HT1080 (cell line): ENCODE measurements at places on chromosomes 16 and 17.

- no peak for DNase-seq
Observed at GRCh38 chr17:35337364-35337763, 36.1 kb downstream of the SLFN11 start.

- DNase-seq, result no peak
Observed at GRCh38 chr17:7147772-7148171, 31.4 kb downstream of the ASGR1 start.

- no peak for DNase-seq
Observed at GRCh38 chr16:2855536-2855935, 2.4 kb downstream of the PRSS22 start.

GRCh38 chr16:87276091-87276701 is 41.0 kb downstream of the C16orf95 start:
- no peak for DNase-seq

GRCh38 chr16:66706506-66706880 is 9.9 kb upstream of the CMTM4 start:
- DNase-seq, result no peak

DNA sequence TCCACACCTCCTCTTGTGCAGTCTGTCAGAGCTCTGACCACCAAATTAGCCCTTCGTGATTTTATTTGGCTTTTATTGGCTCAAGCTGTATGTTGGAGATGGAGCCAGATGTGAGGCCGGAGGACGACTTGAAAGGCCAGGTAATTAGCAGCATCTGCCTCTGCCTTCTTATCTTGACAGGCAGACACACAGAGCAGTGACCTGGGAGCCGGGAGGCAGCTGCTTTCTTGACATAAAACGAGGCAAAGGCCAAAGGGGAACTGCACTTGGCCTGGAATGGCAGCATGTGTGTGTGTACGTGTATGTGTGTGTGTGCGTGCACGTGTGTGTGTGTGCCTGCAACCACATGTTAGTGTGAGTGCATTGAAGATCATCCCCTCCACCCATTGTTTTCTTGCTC is 56.9 kb upstream of the BRD7 start:
- no peak for DNase-seq

DNA sequence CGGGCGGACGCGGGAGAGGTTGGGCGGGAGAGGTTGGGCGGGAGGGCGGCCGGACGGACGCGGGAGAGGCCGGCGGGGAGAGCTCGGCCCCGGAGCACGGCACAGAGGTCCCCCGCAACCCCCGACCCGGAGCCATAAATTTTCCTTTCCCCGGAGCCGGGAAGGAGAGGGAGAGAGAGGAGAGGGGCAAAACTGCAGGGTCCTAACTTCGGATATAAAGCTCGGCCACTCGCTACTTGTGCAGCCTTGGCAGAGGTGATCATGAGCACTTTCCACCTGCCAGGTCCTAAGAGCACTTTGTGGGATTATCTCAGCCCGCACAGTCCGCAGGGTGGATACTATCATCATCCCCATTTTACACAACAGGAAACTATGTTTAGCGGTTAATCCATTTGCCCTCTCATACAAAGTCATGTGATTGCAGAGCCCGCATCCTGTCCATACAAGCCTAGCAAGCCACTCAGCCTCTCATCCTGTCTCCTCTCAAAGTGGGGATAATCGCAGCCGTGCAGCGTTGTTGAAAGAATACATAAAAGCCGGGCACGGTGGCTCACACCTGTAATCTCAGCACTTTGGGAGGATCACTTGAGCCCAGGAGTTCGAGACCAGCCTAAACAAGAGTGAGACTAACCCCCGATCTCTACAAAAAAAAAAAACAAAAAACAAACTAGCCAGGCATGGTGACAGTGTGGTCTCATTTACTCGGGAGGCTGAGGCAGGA is 780 bp upstream of the DCAKD start:
- peak; percentile 43 for DNase-seq

DNA sequence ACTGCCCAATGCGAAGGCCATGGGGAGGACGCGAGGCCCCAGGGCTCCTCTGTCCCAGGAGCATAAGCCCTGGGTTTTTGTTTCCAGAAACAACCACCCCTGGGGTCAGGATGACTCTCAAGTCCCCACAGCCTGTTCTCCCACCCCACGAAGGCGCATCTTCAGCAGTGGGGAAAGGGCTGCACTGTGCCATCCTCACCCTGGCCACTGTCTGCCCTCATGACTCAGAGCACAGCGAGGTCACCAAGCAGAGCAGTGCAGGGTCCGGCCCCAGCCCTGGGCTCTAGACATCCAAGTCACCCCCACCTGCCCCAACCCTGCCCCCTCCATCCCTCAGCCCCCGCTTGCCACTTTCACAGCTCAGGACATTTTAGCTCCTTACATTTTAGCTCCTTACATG is 22.7 kb upstream of the KSR1 start:
- no peak for DNase-seq

- DNase-seq, result no peak
Observed at GRCh38 chr16:69798466-69798865, 36.3 kb downstream of the WWP2 start.

DNA sequence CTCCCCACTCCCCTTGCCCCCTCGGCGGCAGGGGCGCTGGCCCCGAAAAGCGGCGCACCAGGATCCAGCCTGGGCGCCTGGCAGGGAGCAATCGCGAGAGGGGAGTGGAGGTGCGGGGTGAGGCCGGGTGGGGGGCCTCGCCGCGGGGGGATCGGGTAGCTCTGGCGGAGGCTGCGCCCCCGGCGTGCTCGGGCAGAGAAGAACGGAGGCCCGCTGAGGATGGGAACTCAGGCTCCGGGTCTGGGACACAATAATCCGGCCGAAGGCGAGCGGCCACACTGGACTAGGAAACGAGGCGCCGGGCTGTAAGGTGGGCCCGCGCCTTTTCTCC is 721 bp upstream of the PCGF2 start:
- DNase-seq, result no peak

- no peak for DNase-seq
Observed at GRCh38 chr17:40606548-40607353, 40.9 kb downstream of the SMARCE1 start.

DNA sequence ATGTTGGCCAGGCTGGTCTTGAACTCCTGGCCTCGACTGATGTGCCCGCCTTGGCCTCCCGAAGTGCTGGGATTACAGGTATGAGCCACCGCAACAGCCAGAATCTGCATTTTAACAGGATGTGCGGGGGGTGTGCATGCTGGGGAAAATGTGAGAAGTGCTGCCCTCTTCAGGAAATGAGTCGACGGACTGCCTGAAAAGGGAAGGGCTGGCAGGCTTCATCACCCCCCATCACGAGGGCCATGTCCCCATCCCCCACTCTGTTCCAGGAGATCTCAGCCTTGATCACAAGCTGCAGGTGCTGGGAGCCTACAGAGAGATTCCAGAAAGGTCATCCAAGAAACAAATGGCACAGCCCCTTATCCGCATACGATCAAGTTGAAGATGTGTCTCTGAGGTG is 195.3 kb upstream of the RPL38 start:
- peak; percentile 33 for DNase-seq

DNA sequence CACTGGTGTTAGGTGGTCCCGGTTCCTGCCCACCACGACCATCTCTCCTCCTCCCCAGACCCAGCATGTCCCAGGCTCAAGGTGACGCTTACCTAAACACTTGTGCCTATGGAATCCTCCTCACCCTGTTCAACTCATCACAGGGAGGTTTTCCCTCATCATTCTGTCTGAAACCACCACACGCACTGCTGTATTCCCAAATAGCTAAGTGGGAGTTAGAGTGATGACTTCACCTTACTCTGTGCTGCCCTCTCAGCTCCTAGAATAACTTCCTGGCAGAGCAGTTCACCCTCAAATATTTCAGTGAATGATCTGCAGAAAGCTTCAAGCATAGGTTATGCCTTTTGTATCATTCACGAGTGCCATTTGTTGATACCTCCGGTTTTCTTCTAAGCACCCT is 216.5 kb downstream of the CPPED1 start:
- DNase-seq, result no peak

- DNase-seq, result no peak
Observed at GRCh38 chr17:41974031-41974430, 7.4 kb downstream of the CNP start.

GRCh38 chr16:78796221-78796866 is 696.9 kb downstream of the WWOX start:
- peak; percentile 62 for DNase-seq

GRCh38 chr16:59179446-59180082 is 445.4 kb upstream of the GOT2 start:
- no peak for DNase-seq

DNA sequence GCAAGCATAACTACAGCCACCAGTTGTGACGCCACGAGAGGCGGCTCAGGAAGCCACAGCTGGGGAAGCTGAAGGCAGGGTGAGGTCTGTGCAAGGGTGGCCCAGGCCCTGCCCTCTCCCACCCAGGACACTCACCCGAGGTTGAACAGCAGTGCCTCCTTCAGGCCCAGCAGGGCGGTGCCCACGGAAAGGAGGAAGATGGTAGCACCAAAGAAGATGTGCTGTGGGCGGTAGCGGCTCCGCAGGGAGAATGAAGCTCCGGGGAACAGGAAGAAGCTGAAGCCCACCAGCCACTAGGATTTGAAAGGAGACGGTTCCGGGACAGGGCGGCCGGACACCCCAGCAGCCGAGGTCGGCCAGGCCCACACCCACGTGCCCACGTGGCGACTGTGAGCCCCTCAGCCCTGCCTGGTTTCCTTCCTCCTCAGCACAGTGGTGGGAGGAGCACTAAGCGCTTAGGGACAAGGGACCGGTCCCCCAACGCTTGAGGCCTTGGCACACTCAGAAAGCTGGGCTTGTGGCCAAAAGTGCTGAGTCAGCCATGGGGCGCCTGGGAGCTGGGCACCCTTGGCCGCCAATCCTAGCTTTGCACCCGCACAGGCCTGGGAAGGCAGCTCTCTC is 11.0 kb downstream of the CYB561 start:
- peak; percentile 40 for DNase-seq

- DNase-seq, result no peak
Observed at GRCh38 chr17:29557739-29558116, 9.1 kb downstream of the ABHD15 start.

DNA sequence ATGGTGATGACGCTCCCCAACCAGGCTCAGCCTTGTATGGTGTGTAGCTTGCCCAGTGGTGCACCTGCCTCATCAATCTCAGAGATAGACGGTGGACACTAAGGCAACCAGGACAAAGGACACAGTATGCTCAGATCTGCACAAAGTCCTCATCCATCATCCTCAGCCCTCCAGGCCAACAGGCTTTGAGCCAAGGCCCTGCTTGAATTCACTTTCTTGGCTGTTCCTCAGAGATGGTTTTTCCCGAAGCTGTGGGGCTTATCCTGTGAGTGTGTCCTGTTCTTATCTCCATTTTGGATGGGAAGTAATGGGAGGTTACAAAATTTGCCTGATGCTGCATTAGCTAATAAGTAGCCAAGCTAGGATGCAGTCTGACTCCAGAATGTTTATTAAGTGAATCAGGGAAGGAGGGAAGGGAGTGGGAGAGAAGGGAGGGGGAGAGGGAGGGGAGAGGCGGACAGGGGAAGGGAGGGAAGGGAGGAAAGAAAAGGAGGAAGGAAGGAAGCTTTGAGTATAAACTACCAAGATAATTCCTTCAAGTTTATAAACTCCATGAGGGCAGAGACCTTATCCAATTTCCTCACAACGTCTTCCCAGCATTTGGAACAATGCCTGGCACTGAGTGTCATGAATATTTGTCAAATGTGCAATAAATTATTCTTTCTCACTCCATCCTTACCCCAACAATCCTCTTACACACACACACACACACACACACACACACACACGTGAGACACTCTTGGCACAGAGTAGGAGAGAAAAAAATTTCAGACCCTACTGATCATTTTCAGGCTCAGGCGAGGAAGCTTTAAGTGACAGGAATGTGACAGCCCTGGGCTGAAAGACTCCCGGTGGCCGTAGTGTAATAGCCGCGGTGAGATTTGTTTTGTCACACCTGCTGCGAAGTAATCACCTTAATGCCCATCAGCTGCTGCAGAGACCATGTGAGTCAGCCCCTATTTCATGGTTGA is 84.3 kb downstream of the BMERB1 start:
- DNase-seq, result no peak

DNA sequence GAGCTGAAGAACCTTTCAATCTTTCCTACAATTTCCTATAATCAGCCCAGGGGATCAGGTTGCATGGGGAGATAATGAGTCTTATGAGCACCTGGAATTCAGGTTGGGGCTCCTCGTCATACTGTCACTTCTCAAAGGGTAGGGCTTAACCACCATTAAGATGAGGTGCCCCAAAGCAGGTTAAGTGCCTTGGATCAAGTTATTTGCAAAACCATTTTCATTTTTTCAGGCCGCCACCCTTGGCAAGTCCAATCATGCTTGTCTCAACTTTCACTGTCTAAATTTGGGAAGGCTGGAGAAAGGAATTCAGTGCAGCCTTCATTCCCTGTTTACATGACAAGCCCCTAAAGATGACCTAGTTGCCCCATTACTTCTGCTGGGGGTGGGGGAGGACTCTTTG is 44.9 kb upstream of the TANGO6 start:
- no peak for DNase-seq

- DNase-seq, result no peak
Observed at GRCh38 chr16:89696670-89697128, 4.8 kb downstream of the SPATA2L start.

- no peak for DNase-seq
Observed at GRCh38 chr17:43907998-43908721, 824 bp upstream of the MPP2 start.

GRCh38 chr16:47958726-47959125 is 197.1 kb downstream of the ABCC12 start:
- DNase-seq, result no peak

GRCh38 chr16:75192606-75193264 is 14.2 kb downstream of the CTRB2 start:
- DNase-seq, result no peak

- DNase-seq, result no peak
Observed at GRCh38 chr17:74778960-74779359, 2.8 kb upstream of the NAT9 start.

DNA sequence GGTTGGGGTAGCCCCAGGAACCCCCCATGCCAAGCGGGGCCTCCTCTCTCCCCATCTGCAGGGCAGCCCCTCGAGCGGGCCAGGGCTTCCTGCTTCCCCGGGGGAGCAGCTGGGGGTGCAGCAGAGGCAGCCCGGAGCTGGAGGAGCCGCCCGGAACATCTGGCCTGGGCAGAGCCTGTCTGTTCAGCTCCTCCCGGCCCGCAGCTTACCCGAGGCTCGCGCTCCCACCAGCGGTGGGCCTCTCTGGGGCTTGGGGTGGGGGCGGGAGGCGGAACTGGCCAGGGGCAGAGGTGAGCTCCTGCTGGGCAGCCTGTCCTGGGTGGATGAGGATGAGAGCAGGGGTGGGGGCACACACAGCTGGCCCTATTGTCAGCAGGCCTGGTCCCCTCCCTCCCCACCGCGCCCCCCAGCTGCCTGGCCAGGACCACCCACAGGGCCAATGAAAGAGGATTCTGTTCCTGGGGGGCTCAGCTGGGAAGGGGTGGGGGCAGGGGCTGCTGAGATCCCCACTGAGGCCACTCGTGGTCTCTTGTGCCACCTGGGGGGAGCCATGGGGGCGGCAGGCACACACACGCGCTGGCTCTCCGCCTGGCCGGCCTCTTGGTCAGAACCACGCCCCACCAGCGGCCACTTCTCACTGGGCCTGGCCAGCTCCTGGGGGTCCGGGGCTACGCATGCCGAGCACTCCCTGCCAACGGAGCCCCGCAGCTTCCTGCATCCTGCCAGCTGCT is 34.7 kb downstream of the BAHCC1 start:
- DNase-seq, result no peak

- DNase-seq, result no peak
Observed at GRCh38 chr17:38539386-38539785, 66.4 kb downstream of the SRCIN1 start.
